ENCODE measurements at places on chromosomes 12 and 14.

DNA sequence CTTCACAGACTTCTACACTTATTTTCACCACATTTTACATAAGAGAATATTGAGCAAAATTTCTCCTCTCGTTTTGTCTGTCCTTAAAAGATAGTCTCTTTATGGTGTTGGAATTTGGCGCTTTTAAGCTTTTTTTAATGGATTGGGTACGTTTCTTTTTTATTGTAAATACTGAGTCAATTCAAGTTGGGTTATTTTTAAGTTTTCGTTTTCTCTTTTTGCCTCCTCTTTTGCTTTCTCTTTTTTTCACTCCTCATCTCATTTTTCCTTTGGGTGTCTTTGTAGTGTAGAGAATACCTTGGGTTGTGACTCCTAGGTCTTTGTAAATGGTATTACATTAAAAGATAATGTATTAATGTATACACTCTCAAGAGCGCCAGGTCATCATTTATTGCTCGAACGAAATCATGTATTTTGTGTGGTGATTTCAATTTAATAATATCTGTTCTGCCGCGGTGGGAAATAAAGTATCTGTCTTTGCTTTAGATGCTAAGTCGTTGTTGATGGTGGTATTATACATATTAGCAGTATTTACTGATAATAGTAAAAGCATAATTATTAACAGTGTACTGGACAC is 845 bp downstream of the TMX1 start:
- DNase-seq = no peak

DNA sequence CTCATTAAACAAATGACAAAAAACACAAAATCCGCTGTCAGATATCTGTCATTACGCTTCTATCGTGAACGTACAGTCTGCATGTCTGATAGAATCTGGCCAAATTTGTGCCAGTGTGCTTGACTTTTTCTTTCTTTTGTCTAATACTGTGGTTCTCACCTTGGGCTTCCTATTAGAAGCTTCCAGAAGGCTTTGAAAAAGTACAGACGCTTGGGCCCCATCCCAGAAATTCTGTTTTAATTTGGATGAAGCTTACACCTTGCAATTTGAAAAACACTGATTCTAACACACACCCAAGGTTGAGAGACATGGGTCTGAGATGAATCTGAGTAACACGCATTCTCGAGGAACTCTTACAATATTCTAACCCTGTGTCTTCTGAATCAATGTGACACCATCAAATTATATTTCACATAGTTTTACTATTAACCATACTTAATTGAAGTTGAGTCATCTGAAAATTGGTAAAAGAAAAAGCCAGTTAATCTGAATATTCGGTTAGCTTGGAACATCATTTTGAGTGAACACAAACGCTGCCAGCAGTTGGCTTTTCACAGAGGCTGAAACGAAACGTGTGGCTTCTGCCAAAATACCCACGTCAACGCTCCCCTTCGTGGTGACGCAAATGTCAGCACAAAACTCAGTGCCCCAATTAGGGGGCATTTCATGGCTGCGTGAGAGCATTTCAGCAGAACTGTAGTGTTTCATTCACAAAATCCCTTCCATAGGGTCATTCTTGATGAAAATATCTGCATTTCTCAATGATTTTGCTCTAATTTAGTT is 420.5 kb downstream of the TMEM132D start:
- DNase-seq = no peak

GRCh38 chr12:52073531-52074381 is 4.0 kb downstream of the ATG101 start:
- DNase-seq = peak; percentile 70

GRCh38 chr14:59832653-59833294 is 37.8 kb downstream of the RTN1 start:
- DNase-seq = no peak

DNA sequence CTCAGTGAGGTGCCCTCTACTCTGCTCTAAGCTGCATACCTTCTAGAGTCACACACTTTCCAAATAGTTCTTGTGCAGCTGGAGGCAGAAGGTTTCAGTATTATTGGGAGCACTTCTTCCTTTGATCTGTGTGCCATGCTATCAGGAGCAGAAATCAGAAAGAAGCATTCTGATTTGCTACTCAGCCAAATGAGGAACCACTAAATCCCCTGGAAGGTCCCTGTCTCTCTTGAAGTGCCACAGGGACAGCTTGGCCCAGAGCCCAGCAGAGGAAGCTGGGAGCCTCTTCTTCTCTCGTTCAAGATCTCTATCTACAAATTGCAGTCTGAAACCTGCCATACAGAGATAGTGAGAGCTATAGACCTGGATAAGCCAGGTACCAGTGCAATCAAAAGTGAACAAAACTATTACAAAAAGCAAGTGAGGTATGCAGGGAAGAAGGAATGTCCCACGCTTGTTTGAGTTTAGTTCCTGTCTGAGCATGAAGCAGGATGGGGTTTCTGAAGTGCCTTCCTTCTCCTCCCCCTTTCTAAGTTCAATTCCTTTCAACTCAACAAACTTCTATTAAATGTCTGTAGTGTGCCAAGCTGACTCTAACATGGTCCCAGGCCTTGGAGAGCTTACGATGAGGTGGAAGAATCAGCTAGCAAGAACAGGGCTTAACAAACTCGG is 100.9 kb upstream of the PARP11 start:
- no peak for DNase-seq

DNA sequence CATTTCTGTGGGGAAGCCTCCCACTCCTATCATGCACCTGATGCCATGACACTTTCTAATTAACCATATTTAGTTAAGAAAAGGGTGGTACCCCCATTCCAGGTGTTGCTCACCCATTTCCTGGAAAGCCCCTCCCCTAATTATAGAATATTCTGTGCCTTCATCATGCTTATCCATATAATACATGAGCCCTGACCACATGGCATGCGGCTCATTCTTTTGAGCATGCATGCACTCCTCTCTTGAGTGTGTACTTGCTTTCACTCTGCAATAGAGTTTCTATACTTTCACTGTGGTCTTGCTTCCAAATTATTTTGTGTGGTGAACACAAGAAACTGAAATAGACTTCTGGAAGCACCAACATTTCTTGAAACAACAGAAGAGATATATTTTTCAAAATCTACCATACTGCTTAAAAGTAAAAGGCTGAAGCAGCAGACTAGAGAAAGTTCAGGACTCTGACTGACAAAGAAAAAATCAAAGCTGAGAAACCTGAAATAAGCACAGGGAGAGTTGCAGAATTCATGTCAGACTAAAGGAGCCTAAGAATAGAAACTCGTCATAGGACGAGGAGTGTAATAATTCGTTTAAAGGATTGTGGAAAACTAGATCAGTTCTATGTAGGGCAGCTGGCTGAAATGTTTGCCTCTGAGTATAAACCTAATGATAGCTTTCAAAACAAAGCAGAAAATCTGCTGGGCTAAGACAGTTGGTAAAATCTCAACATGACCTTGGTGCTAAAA is 144.8 kb downstream of the KITLG start:
- no peak for DNase-seq

DNA sequence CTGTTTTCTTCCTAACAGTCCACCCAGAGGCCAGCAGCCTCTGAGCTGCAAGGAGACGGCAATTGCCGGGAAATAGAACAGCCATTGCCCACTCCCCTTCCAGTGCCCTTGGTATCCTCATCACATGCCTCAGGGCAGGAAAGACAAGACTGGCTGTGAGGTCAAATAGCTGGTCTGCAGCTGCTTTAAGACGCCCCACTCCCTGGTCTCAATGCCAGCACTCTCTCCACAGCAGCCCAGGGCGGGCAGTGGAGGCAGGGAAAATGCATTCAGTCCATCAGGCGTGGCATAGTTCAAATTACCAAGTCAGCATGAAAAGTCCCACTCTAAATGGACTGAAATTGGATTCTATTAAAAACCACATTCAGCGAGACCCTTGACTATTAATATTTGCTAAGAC is 35.6 kb downstream of the TTC9 start:
- DNase-seq = no peak

- no peak for DNase-seq
Measured at GRCh38 chr12:109727039-109727723, 13.6 kb downstream of the FAM222A start.

- DNase-seq = peak; percentile 37
Measured at GRCh38 chr12:123041811-123042655, 61.6 kb downstream of the ARL6IP4 start.

DNA sequence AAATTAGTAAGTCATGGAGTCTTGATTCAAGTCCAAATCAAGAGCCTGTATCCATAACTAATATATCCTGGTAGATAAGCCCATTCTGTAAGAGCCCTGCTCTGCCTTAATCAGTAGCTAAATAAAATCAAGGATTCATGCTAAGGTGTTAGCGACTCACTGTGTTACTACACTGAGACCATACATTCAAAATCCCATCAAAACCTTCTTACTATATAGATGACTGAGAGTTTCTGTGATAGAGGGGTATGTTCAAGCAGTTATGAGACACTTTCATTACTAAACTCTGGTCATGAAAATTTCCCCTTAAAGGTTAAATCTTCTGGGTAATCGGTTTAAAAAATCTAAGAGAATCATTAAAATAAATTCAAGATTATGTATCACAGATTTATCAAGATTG is 78.5 kb downstream of the MDGA2 start:
- no peak for DNase-seq

GRCh38 chr12:74119811-74120362 is 417.7 kb upstream of the ATXN7L3B start:
- DNase-seq = peak; percentile 18

- DNase-seq = no peak
Measured at GRCh38 chr14:89085737-89086382, 261.4 kb downstream of the TTC8 start.

GRCh38 chr14:102095871-102096568 is 9.2 kb upstream of the HSP90AA1 start:
- no peak for DNase-seq

- DNase-seq = no peak
Measured at GRCh38 chr12:123512838-123513665, 20.5 kb downstream of the RILPL1 start.

DNA sequence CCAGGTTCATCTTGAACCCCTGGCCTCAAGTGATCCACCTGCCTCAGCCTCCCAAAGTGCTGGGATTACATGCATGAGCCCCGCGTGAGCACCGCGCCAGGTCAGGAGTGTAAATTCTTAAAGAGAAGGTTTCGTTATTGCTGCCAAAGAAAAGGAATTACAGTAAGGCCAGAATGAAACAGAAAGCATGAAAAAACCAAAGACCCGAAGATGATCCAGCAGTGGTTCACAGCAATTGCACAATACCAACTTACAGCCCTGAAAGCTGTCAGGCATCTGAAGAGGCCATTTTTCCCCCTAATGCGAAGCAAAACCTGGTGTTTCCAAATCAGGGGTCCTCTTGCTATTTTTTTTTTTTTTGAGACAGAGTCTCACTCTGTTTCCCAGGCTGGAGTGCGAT is 10.3 kb downstream of the RBM23 start:
- no peak for DNase-seq

- DNase-seq = no peak
Measured at GRCh38 chr12:106010741-106011140, 128.0 kb downstream of the NUAK1 start.

GRCh38 chr14:73715707-73716106 is 1.5 kb upstream of the PNMA1 start:
- no peak for DNase-seq

DNA sequence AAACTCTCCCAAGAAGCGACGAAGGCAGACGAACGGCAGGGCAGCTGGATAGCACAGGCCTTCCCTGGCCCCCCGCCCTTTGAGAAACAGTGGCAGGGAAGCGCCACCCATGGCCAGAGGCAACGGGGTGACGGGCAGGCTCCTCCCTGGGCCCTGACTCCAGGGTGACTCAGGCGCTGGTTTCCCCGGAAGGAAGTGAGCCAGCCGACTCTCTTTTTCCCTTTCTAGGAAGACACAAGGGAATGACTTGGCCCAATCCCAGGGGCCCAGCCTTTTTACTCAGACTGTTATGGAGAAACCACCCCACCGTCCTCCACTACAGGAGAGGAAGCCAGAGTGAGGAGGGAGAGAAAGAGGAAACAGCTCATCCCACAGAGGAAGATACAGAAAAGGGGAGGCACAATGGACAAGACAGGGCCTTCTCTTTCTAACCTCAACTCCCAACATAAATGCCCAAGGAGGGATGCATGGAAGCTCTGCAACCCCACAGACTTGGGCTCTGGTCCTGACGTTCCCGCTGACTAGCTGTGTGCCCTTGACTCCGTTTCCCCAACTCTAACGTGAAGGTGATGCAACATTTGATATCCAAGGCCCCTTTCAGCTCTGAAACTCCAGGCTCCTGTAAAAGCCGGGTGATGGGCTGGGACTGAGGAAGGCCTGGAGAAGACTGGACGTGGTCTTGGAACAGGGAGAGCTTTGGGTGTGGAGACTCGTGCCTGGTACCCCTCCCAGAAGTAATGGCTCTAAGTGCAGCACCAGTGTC is 27.9 kb downstream of the ACTN1 start:
- peak; percentile 93 for DNase-seq

- DNase-seq = no peak
Measured at GRCh38 chr12:57617942-57618341, 6.7 kb downstream of the ARHGEF25 start.

GRCh38 chr12:79769189-79769859 is 78.6 kb upstream of the PAWR start:
- DNase-seq = no peak

DNA sequence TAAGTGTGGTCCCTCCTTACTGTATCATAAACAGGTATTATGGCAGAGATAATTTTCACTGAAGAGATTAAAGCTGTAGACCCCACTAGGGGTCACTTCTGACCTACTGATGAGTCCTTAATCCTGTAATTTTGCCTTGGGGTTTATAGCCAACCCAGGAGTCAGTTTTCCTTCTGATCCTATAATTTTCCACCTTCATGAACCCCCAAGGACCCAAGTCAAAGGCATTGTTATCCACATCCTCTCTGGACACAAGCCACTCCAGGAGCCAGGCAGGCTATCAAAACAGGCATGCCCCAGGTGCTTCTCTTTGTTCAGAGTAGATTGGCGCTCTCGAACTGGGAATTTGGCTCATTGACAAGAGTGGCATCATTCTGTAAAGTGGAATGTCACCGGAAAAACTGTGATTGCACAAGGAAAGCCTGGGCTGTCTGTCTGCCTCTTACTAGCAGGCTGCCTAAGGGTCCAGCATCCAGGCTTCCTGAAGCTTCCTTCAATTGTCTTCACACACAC is 1523.2 kb upstream of the FLRT2 start:
- no peak for DNase-seq

DNA sequence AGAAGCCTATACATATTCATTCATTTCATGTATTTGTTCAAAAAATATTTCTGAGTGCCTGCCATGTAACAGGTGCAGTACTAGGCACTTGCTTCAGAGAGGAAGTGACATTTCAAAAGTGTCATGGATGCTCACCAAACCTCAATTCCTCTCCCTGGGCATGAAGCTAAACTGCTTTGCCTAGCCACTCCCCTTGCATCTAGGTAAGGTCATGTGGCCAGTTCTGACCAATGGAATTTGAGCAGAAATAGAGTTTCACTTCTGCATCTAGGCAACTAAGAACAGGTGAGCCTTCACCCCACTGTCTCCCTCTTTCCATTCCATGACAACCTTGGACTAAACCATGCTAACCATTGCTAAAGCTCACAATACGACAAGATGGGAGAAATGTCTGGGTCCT is 27.6 kb downstream of the TC2N start:
- DNase-seq = no peak

DNA sequence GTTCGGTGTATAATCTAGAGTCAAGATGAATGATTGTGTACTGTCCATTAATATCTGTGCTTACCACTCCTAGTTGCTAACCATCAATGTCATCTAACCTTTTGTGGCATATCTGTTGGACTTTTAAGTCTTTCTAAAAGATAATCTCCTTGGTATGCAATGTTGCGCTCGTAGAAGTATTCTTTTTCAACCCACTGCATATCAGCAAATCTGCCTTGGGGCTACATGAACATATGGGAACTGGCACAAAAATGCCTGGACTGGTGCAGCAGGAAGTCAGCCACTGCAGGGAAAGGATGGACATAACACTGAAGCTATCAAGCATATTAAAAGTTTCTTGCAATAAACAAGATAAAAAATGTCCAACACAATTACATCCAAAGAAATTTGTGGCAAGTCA is 124.3 kb upstream of the SLC38A4 start:
- DNase-seq = no peak

All from astrocyte of the spinal cord (primary cell).